Dorsolateral prefrontal cortex (tissue), 122 donors: ENCODE measurements at places on chromosomes 7 and 10.
A peak's percentile ranks its signal among the peaks of the same experiment; 100 is the strongest.

GRCh38 chr10:60967854-60968484 is 24.0 kb upstream of the RHOBTB1 start:
- no peak for DNase-seq

GRCh38 chr7:133693281-133693680 is 433.9 kb upstream of the LRGUK start:
- no peak for DNase-seq

- DNase-seq = peak; percentile 45
Observed at GRCh38 chr10:29736366-29737073, 101.7 kb upstream of the SVIL start.

GRCh38 chr10:88194041-88194887 is 330.8 kb downstream of the PTEN start:
- DNase-seq = no peak

- DNase-seq = no peak
Observed at GRCh38 chr10:112353046-112353445, 20.9 kb upstream of the ACSL5 start.

DNA sequence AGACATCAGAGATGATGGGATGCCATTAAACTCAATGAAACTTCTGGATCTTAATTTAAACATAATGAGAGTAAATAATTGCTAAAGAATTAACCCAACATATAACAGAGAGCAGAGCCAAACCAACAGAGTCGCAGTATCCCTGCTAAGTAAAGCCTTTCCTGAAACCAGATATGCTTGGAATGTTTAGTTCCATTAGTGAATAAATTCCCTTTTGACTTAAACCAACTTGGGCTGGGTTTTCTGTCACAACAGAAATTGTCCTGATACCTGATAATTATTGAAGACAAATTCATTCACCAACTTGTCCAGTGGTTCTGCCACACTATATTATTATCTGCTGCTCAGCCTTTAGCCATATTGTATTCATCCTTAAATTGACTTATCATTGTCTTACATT is 286.7 kb downstream of the FZD1 start:
- no peak for DNase-seq

DNA sequence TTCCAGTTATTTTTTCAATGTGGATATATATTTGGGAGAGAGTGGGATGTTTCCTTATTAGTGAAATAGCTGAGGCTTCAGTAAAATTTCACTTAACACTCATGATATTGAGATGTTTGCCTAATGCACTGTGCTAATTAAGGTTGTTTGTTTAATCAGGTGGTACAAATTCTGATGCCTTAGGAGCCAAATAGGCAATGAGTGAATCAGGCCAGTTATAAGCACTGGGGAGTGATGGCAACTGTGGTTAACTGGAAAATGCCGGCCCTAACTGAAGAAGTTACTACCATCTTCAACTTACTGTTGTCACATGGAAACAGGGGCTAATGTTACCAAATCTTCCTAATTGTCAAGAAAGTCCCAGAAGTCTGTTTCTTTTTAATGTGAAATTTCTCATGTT is 32.0 kb downstream of the VCL start:
- no peak for DNase-seq

- DNase-seq = no peak
Observed at GRCh38 chr7:83267141-83267631, 104.5 kb upstream of the PCLO start.

- no peak for DNase-seq
Observed at GRCh38 chr7:50557099-50557498, 8.1 kb downstream of the DDC start.

DNA sequence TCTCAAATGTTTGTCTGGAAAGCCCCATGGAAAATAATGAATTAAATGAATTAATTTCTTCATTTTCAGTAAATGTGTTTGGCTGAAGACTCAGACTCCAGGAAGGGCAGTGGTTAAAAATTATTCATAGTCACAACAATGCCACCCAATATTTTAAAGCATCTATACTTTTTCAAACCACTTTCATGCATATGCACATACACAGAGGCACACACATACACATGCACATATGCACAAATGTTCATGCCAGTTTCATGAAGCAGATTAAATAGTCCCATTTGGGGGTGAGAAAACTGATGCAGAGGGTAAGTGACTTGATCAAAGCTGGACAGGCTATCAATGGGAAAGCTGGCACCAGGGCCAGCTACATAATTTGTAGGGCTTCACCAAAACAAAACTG is 1.4 kb upstream of the PLA2G12B start:
- DNase-seq = no peak

- DNase-seq = no peak
Observed at GRCh38 chr10:107583974-107584373, 419.5 kb upstream of the SORCS1 start.

- DNase-seq = no peak
Observed at GRCh38 chr10:5453749-5454489, 41.6 kb downstream of the NET1 start.

GRCh38 chr10:127452568-127452967 is 96.5 kb upstream of the NPS start:
- no peak for DNase-seq
